ENCODE measurements at places on chromosomes 13 and 19. TPM values are rescaled to one million over a fixed set of nuclear protein-coding genes. Genes with fewer than 3 reads are reported as not detected.

Gene ATP4B
- not detected for total RNA-seq

Gene ALG5
- 30.9 TPM for total RNA-seq

GRCh38 chr19:45356760-45357444 is 13.5 kb downstream of the ERCC2 start:
- no peaks in the 10 kb centered on the region for H3K27me3 ChIP-seq
- H3K36me3 ChIP-seq = no peaks in the 10 kb centered on the region
- no peak for DNase-seq
- no peak overlapping the region for H3K27ac ChIP-seq
- H3K4me3 ChIP-seq = no peak overlapping the region

DNA sequence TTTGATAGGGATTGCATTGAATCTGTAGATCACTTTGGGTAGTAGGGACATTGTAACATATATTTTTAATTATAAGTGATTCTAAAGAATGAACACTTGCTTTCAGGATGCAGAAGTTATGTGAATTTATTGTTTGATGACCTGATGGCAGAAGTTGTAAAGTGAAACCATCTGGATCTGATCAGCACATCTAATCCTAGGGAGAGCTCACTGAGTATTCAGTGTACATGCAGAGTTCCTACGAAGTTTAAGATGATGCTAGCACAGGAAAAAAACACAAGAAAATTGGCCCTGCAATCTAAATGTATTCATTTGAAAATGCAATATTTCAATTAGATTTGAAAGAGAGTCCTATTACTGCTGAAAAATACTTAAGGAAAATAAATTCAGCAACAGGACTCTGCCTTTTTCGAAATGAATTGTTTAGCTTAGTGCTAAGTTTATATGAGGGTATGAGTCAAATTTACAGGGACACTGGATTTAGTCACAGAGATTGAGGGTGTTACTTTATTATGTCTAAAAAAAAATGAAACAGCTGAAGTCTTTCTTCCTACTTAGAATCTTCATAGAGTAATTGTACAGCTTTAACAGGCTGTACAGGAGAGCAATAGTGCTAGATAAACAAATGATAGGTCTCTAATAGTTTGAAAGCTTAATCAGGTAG is 385.7 kb downstream of the DCT start:
- H3K27ac ChIP-seq = no peak overlapping the region
- no peaks in the 10 kb centered on the region for H3K36me3 ChIP-seq
- H3K27me3 ChIP-seq = no peaks in the 10 kb centered on the region
- DNase-seq = no peak
- H3K4me3 ChIP-seq = no peak overlapping the region
- no peaks in the 10 kb centered on the region for H3K4me1 ChIP-seq
